ENCODE measurements at places on chromosomes 11 and 22.

DNA sequence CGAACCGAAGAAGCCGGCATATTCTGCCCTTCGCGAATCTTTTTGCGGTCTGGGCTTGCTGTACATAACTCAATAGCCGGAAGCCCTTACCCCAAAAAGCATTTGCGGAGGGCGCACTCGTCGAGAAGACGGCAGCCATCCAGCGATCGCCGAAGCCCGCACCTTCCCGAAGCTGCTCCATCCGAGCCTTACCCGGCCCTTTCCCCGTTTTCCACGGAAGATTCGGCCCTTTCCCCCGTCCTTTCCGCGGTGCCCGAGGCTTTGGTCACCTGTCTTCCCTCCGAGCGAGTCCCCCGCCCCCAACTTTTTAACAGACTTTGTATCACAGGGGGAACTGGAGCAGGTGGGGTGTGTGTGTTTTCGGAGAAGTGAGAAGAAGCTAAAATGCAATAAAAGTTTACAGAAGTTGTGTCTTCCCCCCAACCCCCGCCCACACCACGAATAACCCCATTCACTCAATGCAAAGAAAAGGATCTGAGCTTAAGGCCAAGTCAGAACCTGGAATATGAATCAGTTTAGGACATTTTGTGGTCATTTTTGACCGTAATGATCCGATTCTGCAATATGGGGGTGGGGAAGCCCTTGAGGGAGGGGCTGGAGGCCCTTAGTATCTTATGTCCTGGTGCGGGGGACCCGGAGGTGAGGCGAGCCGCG lies 99.0 kb upstream of the HSD17B12 start:
- DNase-seq = no peak

DNA sequence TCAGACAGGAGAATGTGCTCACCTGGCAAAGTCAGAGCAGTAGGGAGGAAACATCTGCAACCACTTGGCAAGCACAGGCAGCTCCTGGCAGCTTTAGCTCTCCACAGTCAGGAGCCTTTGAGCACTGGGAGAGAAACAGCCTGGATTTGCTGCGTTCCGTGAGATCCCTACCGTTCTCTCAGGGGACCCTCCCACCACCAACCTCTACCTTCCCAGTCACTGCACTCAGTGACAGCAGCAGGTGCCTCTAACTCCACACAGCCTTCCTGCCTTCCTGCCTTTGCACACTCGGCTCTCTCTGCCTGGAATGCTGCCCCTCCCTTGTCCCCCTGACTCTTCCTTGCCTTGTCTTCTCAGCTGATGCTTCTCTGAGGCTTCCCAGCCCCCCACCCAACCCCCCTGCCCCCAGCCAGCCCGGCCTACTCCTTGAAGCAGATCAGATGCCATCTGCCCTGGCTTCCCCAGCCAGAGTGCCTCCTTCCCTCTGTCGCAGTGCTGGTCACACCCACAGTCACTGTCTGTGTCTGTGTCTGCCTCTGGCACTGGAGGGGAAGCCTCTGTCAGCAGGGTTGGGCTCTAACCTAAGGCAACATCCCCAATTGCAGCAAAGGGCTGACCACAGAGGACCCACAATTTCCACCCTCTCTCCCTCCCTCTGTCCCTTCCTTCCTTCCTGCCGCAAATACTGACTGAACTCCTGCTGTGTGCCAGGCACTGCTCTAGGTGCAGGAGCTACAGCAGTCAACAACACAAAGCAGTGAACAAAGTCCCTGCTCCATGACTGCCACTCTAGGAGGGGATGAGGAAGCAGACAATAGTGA lies 14.9 kb upstream of the TSKU start:
- DNase-seq = no peak

GRCh38 chr11:124807201-124807600 lies 7.0 kb upstream of the MSANTD2 start:
- no peak for DNase-seq

DNA sequence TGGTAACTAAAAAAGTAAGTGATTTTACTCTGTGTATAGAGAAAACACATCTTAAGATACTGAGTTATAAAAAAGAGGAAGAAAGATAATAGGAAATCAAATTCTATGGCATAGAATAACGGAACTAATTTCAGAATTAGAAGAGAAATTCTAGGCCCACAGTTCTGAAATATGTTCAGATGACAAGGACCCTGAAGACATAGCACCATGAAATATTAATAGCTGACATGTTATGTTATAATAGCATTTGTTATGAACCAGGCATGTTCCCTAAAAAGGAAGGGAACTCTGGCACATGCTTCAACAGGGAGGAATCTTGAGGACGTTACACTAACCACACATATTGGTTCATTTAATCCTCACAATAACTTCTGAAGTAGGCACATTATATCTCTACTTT lies 32.7 kb downstream of the PRDM10 start:
- DNase-seq = peak; percentile 16

DNA sequence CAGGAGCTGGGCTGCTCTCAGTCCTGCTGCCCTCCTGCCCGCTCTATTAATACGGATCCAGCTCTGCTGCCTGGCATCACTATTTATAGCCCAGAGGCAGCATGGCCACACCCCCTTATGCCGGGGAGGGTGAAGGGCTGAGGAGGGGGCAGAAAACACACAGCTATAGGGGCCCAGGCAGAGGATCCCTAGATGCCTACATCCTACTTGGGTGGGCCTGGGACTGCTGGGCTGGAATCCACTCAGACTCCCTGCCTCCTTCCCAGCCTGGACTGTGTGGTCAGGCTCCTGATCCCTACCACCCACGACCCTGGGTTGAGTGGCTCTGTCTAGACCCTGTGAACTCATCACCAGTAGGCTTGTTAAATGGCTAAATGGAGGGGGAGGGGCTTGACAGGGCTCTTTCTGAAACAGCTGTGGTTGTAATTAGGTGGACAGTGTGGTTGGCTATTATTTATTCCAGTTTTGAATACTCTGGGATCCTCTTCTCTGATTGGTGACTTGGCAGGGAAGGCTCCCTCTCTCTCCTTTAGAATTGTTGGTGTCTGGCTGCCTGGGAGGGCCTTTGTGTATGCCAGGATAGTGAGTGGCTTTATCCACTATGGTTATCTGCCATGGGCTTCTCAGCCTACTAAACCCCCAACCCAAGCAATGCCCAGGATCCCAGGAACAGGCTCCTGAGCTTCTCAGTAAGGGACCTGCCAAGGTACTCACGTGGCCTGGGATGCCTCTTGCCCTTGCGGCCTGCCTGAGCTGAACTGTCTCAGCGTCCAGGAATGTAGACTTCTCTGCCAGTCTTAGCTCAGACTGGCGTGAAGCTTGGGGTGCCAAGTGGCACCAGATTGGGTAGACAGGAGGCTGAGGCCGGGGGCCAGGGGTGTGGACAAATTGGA lies 15.2 kb downstream of the PHLDB1 start:
- DNase-seq = peak; percentile 90

GRCh38 chr11:63622323-63622722 lies 8.1 kb upstream of the PLAAT3 start:
- no peak for DNase-seq

DNA sequence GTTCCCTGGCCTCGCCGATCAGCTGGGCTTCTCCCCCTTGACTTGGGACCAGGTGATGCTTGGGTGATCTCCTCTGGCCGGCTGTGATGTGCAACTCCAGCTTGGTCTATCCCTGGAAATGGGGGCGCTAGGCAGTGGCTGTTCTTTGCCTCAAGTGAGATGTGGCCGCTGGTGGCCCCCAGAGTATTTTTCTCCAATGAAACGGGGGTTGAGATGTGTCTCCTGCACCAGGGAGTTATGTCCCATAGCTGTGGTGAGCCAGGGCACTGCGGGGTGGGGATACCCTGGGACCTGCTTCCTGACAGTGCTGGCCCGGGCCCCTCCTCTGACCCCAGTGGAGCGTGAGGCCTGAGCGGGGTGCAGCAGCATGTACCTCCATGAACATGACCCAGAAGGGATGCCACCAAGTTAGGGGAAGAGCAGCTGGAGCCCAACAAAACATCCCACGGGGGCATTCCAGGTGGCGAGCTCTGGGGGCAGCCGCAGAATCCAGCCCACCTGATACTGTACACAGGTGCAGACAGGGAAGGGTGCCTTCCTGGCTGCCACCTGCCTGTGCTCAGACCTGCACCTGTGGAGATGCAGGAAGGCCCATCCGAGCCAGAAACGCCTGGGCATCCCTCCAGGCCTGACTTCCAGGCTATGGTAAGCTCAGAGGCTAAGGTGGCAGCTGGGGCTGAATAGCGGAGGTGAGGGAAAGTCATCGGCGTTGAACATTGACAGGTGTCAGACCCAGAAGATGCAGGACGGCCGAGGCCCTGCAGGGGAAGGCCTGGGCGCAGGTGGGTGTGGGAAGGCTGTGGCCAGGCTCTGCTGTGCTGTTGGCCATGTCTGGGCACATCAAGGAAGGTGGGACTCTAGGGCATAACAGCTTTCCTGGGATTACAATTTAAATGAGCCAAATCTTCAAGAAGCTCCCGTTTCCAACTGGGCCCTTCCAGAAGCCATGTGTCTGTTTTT lies 97.3 kb downstream of the CTTN start:
- no peak for DNase-seq

GRCh38 chr11:71138737-71139425 lies 113.5 kb downstream of the SHANK2 start:
- DNase-seq = no peak

DNA sequence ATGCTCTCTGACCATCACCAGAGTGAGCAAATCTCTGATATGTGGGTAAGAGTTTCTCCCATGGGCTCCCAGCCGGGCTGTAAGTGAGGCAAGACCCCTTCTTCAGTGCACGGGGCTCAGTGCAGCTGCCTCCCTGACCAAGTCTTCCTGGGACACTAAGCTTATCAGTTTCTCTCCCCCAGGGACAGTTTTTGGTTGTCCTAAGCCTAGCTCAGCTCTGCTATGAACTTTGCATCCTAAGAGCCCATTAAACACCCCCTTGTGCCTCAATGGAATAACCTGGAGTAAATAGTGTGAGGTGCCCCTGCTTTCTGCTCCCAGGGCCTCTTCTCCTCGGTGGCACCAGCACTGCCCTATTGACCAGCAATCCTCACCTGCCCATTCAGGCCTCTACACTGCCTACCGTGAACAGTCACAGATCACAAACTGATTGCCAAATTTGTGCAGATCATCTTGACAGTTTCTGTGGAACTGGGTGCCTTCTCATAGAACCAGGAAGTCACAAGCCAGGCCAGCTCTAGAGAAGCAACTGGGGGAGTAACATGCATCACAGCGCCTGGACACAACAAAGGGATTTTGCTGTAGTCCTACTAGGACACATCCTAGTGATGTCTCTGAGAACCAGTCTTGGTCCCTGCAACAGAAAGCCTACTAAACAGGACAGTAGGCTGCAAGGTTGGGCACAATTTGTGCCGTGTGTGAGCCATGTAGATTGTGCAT lies 19.5 kb upstream of the IGLL5 start:
- no peak for DNase-seq
